ENCODE measurements at places on chromosomes 12 and 14.

GRCh38 chr12:103838254-103838914 lies 2.6 kb downstream of the NT5DC3 start:
- DNase-seq = no peak

GRCh38 chr12:77973579-77973978 lies 142.9 kb downstream of the NAV3 start:
- no peak for DNase-seq

DNA sequence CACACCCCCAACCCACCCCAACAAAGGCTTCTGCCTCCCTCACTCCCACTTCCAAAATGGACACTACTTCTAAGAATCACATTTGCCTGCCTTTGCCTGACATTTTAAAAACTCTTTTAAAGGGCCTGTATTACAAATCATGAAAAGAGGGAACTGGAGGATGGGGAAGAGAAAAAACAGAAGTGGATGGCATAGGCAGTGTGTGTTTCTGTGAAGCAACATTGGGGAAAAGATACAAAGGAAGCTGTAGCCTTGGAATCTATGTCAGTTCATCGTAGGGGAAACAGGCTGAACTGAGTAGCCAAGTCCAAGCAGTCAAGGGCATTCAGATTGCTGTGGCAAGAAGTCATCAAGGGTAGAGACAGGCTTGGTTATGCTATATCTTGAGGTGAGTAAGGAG lies 273.9 kb downstream of the BTG1 start:
- DNase-seq = no peak

- DNase-seq = no peak
Measured at GRCh38 chr12:27987331-27987730, 14.8 kb upstream of the PTHLH start.

GRCh38 chr12:37565112-37565511 lies 751.5 kb upstream of the ALG10B start:
- no peak for DNase-seq

DNA sequence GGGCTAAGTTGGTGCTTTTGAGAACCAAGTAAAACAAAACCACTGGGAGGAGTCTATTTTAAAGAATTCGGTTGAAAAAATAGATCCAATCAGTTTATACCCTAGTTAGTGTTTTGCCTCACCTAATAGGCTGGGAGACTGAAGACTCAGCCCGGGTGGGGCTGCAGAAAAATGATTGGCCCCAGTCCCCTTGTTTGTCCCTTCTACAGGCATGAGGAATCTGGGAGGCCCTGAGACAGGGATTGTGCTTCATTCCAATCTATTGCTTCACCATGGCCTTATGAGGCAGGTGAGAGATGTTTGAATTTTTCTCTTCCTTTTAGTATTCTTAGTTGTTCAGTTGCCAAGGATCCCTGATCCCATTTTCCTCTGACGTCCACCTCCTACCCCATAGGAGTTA lies 1.8 kb upstream of the RAB5B start:
- no peak for DNase-seq

DNA sequence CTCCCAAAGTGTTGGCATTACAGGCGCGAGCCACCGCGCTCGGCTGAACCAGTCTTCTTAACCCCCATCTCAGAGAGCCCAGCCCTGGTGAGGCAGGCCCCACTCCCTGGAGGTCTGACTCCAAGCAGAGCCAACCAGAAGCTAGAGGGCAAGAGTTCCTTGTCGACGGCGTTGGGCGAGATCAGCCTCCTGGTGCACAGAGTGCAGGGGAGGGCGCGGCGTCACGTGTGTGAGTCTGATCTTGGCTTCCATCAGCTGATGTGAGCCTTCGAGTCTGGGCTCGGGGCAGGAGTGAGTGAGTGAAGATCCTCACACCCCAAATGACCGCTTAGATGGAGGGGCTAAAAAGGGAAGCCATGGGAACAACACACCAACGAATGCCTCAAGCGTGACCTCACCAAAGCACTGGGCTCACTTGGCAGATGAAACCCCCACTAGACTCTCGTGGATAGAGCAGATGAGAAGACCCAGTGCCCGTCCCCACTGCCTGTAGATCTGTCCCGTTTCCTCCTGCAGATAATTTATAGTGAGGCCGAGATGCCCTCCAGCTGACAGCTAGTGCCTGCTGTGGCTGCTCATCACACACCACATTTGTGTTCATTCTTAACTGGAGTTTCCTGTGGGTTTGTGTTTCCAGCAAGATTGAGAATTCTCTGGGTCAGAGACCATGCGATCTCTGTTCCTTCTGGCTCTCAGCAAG lies 28.6 kb upstream of the ADGRD1 start:
- no peak for DNase-seq

DNA sequence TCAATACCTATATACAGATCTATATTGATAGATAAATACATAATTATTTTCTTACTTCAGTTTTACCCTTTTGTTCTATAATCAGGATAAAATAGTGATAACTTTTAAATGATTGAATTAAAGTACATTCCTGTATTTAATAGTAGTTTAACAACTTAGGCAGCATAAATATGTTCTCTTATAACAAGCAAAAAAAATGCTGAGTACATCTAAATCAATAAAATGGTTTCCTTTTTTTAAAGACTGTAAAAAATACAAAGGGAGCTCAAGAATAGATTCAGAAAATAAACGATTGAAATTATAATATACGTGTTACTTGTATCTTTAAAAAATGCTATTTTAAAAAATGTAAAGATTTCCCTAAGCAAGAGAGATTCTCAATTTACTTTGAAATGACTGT lies 393.7 kb upstream of the TMEM132C start:
- no peak for DNase-seq

GRCh38 chr14:75570797-75571196 lies 7.6 kb upstream of the FLVCR2 start:
- peak; percentile 82 for DNase-seq

DNA sequence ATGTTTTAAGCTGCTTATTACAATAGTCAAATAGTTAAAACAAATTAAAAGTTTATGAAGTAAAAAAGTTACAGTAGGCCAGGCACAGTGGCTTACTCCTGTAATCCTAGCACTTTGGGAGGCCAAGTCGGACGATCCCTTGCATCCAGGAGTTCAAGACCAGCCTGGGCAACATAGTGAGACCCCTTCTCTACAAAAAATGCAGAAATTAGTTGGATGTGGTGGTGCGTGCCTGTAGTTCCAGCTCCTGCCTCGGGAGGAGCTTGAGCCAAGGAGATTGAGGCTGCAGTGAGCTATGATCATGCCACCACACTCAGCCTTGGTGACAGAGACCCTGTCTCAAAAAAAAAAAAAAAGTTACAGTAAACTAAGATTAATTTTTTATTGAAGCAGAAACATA lies 142.6 kb downstream of the MIPOL1 start:
- DNase-seq = no peak

DNA sequence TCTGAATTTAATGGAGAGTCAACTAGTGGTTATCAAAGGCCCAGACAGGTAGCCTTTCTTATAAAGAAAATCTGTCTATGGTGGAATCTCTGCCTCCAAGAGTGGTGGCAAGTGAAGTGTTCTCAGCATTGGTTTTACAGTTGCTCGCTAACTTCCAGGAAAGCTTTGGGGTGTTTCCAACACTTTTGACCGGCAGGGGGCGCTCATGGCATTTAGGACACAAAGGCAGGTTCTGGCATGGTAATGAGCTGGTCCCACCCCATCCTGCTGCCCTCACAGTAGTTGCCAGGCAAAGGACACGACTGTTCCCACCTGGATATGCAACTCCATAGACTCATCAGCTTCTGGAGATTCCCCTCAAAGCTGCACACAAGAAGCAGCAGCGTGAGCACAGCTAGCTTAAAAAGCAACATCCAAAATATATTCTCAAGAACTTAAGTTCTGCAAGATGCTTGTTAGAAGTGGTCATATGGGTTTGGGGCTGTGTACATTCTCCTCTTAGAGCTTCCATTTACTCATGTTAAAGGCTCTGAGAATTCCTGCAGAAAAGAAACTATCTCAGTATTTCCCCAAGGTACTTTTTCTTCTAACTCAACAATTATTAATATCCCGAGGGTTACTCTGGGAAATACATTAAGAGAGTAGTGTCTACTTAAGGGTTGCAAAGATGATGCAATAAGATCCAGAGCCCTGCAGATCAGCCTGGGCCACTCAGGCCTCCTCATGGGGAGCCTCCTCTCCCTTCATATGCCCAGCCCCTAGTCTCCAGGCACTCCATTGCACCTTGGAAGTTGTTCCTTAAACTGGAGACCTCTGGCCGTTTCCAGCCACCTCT lies 14.8 kb downstream of the PROX2 start:
- peak; percentile 94 for DNase-seq

- peak; percentile 41 for DNase-seq
Measured at GRCh38 chr12:27534060-27534764, 10.2 kb downstream of the PPFIBP1 start.

DNA sequence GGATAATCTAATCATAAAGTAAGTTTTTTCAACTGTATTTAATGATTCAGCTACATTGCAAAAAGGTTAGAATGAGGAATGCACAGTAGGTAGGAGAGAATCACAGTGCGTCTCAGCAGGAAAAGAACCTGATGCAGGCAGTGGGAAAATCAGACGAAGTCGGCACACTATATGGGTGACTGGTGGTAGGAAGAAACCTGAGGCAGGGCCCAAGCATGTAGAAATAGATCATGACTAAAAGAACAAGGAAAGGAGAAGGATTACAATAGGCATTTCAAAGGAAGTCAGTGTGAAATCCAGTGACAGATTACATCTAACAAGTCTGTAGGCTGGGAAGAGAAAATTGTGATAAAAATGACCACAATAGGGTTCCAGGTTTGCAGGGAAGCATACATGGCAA lies 267.0 kb downstream of the MED13L start:
- no peak for DNase-seq

GRCh38 chr14:103427485-103428443 lies 42.5 kb downstream of the MARK3 start:
- peak; percentile 62 for DNase-seq

GRCh38 chr14:20603813-20604690 lies 12.9 kb upstream of the RNASE12 start:
- no peak for DNase-seq

GRCh38 chr14:23877111-23877510 lies 76.5 kb upstream of the DHRS4 start:
- DNase-seq = peak; percentile 15

- no peak for DNase-seq
Measured at GRCh38 chr14:96582995-96583394, 80.8 kb downstream of the PAPOLA start.

GRCh38 chr14:80316441-80316840 lies 105.1 kb upstream of the DIO2 start:
- DNase-seq = no peak

DNA sequence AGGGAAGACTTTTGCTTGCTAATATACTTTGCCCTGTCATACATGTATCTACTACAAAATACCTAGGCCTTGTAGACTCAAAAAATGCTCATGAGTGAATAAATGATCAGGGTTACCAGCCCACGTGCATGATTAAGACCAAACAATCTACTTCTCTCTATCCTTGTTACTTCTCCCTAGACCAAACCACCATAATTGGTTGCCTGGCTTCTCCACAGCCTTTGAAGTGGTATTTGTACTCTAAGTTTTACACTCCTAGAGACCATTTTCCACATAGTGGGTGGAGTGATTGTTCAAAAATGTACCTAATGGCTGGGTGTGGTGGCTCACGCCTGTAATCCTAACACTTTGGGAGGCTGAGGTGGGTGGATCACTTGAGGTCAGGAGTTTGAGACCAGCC lies 14.1 kb upstream of the RPS6KL1 start:
- no peak for DNase-seq

DNA sequence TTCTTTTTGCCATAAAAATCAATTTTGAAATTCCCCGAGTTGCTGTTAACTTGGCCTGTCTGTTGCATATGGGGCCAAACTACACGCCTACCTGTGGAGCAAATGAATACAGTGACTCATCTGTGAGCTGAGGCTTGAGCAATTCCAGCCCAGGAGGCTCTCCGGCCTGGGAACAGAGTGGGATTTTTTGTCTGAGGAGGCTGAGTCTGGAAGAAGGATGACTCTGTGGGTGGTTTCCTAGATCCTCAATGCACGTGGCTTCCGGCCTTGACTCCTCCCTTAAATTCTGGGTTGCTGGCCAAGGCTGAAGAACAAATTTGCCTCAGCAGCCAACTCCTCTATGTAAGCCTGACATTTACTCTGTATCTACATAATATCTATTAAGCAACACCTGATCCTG lies 124.1 kb downstream of the SSPN start:
- no peak for DNase-seq

- DNase-seq = no peak
Measured at GRCh38 chr14:94450722-94451090, 1.9 kb downstream of the SERPINA11 start.

All from activated CD4-positive, alpha-beta memory T cell treated with anti-CD3 and anti-CD28 coated beads for 36 hours (primary cell).